Stimulated activated naive CD8-positive, alpha-beta T cell treated with anti-CD3 and anti-CD28 coated beads, Interleukin-15, Interleukin-2, amounts not matched to agents 100 U/mL and 50 U/mL, for 24 hours (primary cell): ENCODE measurements at places on chromosomes 1 and 21.

DNA sequence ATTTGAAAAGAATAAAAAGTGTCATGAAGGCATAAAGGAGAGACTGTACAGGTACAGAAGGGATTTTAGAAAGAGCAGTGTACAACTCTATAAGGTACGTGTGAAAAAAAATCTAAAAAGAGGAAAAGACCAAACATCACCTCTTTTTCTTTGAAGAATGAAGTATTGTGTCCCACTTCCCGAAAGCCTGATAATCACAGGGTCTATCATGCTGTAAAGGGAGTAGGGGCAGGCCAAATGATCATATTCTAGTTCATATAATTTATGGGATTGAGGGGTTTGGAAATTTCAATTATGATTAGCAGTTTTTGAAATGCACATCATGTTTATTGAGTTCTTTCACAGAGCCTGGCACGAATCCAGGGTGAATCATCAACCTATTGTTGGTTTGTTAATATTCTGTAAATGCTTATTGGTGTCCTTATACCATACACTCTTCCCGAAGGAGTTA is 910 bp upstream of the RERE start:
- peak; percentile 27 for DNase-seq

DNA sequence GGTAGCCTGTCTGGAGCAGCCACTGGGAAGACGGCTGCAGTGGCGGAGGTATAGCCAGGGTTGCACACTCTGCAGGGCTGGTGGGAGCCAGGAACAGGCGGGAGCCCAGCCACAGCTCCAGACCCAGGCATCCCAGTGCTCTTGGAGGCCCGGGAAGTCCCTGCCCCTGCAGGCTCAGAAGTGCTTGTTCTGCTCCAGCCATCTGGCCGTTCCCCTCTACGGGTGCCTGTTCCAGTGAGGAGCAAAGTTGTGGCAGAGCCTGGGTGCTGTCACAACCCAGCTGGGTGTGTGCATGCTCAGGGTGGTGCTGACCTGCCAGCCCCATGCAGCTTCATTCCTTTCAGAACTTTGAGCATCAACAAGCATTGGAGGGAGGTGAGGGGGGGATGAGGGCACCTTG is 31.7 kb upstream of the BACE2 start:
- no peak for DNase-seq

DNA sequence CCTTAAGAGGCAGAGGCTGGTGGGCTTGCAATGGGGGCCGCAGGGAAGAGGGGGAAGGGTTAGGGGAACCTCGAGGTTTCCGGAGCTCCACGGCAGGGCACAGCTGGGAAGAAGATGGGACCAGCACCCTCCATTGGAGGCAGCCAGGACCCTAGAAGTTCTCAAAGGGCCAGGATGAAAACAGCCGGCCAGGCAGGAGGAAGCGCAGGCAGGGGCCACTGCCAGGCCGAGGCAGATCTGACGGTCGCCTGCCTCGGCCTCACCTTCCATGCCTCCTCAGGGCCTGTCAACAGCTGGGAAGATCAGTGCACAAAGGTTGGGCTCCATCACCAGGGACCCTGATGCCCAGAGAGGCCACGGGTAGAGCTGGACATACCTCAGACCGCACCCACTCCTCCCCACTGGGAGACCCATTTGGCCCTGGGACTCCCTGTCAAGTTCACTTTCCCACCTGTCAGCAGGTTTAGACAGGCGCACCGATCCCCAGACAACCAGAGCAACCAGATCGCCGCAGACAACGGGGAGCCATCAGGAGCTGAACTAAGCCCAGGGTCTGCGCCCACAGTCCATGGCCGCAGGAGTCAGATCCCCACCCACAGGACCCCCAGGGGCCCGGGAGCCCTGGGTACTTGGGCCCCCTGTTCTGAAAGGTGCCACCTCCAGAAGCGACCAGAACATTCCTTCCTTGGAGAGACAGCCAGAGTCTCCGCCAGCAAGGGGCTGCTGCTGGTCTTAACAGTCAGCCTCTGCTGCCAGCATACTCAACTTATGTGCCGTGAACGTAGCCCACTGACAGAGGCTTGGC is 2.2 kb downstream of the SLC19A1 start:
- DNase-seq, result peak; percentile 3

DNA sequence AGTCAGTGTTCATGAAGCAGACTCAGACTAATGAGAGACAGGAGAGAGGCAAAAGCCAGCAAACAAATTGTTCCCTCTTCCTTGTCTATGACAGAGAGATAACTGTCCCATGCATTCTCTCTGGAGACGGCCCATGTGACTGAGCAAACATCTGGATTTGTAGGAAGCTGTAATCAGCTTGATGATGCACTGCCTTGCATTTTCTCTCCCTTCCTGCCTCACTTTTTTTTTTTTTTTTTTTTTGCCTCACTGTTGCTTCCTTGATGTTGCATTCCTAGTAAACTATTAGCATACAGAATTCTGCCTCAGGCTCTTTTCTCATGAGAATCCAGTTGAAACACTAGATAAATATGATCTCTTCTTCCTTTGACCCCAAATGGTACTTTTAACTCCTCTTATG is 134.5 kb downstream of the HHIPL2 start:
- DNase-seq, result no peak

DNA sequence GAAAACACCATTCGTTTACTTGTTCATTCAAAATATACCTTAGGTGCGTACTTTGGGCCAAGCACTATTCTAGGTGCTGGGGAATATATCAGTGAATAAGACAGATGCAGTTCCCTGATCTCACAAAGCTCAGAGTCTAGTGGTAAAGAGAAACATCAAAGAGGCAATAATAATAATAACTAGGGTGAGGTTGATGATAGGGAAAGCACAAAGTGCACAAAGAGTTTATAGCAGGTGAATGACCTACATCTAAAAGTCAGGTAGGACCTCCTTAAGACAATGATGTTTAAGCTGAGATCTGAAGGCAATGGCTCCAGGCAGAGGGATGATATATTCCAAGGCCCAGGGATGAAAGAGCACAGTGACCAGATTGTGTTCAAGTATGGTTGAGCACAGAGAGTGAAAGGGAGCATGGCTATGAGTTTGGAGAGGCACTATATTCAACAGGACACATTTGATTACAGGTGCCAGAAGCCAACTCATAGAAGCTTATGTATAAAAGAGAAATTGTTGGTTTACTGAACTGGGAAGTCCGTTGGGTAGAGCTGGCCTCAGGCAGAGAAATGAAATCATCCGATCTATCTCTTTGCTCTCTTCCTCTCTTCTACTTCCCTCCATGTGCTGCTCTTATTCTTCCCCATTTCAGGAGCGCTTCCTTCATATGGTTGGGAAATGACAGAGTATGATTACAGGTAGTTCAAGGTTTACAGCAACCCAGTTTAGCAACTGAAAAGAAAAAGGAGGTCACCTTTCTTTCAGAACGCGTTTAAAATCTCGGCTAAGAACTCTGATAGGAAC is 23.0 kb upstream of the CCT8 start:
- no peak for DNase-seq

- DNase-seq, result no peak
These were observed 31.1 kb upstream of the SRP9 start for GRCh38 chr1:225746361-225747179.

- no peak for DNase-seq
These were observed 351.6 kb upstream of the PLXNA2 start for GRCh38 chr1:208595745-208596144.

- DNase-seq, result peak; percentile 70
These were observed 72.8 kb downstream of the CD2 start for GRCh38 chr1:116826818-116827606.

DNA sequence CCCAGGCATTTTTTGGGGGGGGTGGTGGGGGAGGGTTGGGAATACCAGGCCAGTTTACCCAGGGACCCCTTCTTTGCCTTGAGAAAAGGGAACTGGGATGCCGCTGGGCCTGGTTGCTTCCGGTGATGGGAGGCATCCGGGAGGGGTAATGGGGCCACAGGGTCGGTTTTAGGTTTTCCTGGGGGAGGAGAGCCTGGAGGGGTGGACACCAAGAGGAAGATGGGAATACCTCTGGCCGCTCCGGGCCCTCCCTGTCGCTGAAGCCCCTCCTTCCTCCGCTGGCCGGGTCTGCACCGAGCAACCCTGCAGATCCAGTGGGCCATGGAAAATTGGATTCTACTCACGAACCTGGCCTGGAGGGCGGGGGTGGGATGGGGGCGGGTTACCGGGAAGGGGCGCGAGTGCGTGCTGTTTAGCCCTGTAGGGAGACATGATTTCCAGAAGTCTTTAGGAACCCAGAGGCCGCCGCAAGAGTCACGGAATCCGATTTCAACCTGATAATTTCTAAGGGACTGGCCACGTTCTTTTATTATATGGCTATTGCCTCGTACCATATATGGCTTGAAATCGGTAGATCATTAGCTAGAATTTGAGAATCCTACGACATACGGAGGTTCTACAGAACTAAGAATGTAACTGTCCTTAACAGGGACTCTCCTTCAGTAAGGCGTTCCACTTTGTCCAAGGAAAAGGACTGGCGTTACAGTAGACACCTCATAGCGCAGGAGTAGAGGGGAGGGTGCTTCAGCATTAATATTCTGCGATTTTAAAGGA is 749 bp downstream of the AKIRIN1 start:
- peak; percentile 27 for DNase-seq

GRCh38 chr21:29385934-29386520 is 87.3 kb downstream of the BACH1 start:
- DNase-seq, result no peak

- DNase-seq, result no peak
These were observed 1.7 kb downstream of the EGLN1 start for GRCh38 chr1:231420299-231420958.

- peak; percentile 23 for DNase-seq
These were observed 9.8 kb upstream of the GJA8 start for GRCh38 chr1:147892731-147893214.

- no peak for DNase-seq
These were observed 27.9 kb downstream of the TNFRSF1B start for GRCh38 chr1:12194666-12195216.

DNA sequence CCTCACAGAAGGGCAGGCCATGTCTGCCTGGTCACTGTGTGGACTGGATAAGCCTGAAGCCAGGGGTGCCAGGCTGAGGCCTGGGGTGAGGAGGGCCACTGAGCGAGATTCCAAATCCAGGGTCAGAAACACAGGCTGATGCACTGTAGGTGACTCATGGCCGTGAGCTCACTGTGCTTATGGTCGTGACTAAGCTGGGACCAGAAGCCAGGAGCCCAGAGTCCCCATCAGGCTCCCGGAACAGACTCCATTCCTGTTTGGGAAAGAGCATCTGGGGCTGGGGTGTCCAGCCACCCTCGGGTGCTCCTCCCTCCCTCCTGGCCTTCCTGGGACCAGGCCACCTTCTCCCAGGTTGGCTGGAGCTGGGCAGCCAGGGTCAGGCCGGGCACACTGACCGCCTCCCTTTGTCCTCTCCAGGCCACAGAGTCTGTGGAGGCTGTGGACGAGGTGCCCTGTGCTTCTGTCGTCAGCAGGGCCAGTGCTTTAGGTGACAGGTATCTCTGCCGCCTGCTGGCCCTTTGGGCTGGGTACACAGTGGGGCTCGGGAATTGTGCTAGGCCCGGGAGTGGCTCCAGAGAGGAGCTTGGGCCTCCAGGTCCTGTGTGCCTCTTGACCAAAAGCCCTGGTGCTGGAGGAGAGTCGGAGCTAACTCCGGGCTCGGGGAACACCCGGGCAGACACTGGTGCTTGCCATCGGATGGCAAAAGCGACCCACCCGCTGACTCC is 36.7 kb downstream of the AJAP1 start:
- no peak for DNase-seq

GRCh38 chr21:38726482-38726881 is 79.2 kb upstream of the ETS2 start:
- no peak for DNase-seq

DNA sequence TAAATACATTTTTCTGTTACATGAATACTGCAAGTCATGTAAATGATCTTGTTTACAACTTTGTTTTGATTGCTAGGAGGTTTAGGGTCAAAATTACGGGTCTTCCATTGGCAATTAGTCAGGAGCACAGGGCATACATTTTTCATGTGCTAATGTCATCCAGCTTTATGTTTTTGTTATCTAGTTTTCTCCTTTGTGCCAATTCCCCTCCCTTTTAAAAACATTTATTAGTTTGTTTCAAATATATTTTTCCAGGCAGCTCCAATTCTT is 280.9 kb downstream of the GRIK1 start:
- no peak for DNase-seq

GRCh38 chr1:201288765-201289164 is 5.5 kb downstream of the PKP1 start:
- no peak for DNase-seq
